AG08396 (cell line): ENCODE measurements at places on chromosomes 13 and 19.
A peak's percentile ranks its signal among the peaks of the same experiment; 100 is the strongest.

GRCh38 chr19:55694656-55695491 lies 19.8 kb downstream of the EPN1 start:
- no peak for DNase-seq

GRCh38 chr19:51422053-51422448 lies 4.6 kb upstream of the SIGLEC10 start:
- DNase-seq = peak; percentile 93

DNA sequence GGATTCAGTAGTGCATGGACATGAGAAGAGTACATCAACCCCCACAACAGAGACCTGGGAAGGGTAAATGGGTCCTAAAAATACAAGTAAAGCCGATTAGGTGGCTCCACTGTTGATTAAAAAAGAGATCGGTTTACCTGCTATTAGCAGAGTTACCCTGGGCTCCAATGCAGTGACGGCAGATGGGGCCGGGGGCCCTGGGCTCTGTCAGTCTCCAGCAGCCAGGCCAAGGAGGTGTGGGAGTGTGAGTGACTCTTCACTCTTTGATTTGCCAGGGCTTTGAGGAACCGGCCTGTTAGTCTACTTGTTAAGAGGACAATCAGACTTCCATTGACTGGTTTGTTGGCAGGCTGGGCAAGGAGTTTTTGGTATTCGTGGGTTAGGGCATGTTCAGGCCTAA lies 1368.7 kb downstream of the UQCRFS1 start:
- DNase-seq = no peak

DNA sequence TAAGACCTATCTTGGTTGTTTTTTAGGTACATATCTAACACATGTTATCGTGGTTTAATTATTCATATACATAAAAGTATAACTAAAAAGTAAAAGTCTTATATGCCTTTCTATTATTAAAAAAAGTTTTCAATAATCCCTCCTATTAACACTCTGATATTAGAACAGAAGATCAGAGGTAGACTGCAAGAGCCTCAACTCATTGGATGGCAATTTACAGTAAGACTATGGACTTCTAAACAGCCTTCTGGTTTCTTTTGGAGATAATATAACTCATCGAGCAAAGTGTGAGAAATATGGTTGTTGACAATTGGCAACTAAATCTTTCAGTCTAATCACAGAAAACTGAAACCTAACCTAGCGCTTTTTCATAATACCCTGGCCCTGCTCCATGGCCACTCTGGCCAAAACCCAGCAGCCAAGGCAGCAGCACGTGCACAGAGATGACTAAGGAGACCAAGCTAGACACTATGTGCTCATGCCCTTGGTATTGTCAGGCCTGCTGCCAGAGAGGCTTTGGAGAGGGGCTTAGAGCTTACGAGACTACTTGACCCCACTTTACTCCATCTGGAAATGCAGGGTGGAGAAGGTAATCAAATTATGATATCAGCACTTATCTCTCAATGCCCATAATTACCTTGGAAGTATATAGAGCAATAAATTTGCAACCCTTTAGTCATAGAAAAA lies 40.6 kb upstream of the EEF1AKMT1 start:
- DNase-seq = peak; percentile 83

- DNase-seq = no peak
Observed at GRCh38 chr13:72204291-72204690, 337.3 kb upstream of the DACH1 start.

GRCh38 chr13:54676526-54677113 lies 1648.0 kb downstream of the OLFM4 start:
- DNase-seq = no peak

DNA sequence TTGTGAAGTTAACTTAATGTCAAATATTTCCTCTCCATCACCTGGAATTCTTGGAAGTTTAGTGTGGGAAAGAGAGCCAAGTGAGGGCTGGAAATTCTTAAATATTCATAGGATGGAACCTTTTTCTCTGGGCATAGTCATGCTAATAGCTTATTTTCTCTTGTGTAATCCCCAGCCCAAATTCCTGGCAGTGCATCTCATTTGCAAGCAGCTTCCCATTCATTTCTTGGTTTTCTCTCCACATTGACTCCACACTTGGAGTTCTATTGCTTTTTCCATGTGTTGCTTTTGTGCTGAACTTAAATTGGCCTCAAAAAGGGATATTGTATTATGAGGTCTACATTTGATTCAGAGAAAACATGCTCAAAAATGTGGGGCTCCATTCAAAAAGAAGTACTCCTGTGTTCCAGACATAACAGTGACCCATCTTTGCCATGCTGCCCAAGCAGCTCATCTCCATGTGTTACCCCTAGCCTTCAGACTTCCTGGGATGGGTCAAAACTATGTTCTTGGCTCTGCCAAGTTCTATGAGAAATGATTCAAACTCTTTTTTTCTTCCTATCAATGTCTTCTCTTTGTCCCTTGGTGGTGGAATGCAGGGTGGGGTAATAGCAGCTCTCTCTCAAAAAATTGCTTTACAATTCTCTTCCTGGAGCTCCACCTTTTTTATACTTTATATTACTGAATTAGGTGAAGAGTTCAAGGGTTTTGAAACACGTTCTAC lies 2471.5 kb downstream of the PCDH9 start:
- DNase-seq = no peak

- DNase-seq = peak; percentile 4
Observed at GRCh38 chr13:39692660-39693438, 37.4 kb downstream of the COG6 start.

DNA sequence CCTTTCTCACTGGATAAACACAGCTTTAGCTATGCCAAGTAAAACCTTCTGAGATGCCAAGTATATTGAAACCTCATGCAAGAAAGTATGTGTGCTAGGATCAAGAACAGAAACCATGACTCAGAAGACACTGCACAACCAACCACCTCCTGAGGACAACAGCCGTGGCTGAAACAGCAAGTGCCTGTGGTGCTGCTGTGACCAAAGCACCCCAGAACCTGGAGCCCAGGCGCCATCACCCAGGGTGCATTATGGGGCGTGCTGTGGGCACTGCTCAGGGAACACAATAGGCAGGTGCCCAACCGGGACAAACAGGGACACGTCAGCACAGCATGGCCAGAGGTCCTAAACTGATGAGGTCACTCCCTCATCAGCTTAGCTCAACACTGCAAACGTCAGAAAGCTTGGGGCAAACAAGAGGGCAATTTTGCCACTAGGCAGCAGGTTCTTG lies 101.3 kb upstream of the SLC15A1 start:
- DNase-seq = peak; percentile 39

GRCh38 chr13:112792511-112792910 lies 102.7 kb downstream of the ATP11A start:
- DNase-seq = no peak

GRCh38 chr19:30097746-30098280 lies 155.8 kb downstream of the URI1 start:
- no peak for DNase-seq

DNA sequence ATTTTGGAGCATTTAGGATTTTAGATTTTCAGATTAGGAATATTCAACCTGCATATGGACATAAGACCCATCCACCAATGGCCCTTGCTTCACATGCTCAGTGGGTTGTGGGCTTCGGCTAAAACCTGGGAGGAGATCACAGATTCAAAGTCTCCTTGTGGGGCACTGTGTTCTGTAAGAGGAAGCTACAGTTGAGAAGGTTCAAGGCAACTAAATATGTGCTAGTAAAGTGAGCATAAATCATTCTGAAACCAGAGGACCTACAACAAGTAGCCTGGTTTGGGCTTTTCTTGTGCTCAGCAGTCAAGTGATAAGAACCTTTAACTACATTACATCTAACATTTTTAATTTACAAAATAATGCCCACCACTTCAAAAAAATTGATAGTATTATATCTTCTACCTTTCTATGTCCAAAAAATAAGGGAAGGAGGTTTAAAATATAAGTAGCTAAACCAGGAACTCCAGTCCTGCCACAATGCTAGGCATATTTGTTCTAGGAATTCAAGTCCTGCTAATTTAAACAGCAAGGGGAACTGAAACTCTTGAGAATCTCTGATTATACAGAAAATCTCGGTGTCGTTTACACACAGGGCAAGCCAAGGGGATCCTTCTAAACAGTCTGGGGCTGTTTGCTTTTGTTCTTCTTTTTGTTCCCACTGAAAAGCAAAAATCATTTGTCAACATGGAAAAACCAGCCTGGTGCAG lies 36.6 kb downstream of the FOXO1 start:
- DNase-seq = no peak

- DNase-seq = no peak
Observed at GRCh38 chr13:34208336-34208735, 390.4 kb downstream of the RFC3 start.

- DNase-seq = peak; percentile 61
Observed at GRCh38 chr19:19461671-19462622, 53.4 kb downstream of the TSSK6 start.

GRCh38 chr13:113170511-113170910 lies 12.1 kb downstream of the PROZ start:
- no peak for DNase-seq

GRCh38 chr19:7507884-7508283 lies 8.0 kb upstream of the ZNF358 start:
- peak; percentile 92 for DNase-seq

- DNase-seq = no peak
Observed at GRCh38 chr13:21240586-21240985, 64.1 kb downstream of the MRPL57 start.

DNA sequence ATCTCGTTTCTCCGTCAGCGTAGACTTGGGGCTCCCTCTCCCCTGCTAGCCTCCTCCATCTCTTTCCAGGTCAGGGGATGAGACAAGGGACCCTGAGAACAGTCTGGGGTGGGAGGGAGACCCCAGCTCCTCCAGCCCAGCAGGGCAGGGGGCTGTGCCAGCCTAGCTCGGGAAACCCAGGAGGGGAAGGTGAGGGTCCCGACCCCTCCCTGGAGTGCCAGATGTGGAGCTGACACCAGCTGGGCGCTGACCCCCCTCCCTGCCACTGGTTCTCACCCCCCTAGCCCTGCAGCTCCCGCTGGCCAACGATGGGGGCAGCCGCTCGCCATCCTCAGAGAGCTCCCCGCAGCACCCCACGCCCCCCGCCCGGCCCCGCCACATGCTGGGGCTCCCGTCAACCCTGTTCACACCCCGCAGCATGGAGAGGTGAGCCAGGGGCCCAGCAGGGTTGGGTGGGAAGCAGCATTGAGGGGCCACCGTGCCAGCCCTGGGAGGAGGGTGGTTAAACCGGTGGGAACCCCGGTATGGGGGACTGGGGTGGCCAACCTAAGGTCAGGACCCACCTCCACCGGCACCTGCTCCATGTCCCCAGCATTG lies 5.1 kb upstream of the TGFBR3L start:
- no peak for DNase-seq

DNA sequence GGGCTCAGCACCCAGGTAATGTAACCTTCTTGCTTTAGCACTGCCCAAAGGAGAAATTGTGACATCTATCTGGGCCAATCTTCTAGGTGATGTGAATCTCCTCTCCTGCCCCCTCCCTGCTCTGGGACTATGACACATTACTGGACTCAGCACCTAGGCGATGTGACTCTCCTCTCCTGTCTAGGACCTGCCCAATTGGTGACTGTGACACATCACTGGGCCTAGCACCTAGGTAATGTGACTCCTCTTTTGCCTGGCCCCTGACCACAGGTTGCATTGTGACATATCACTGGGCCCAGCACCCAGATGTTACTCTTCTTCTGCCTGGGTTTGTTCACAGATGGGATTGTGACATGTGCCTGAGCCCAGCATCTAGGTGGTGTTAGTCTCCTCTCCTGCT lies 45.0 kb downstream of the ZNF85 start:
- DNase-seq = no peak

DNA sequence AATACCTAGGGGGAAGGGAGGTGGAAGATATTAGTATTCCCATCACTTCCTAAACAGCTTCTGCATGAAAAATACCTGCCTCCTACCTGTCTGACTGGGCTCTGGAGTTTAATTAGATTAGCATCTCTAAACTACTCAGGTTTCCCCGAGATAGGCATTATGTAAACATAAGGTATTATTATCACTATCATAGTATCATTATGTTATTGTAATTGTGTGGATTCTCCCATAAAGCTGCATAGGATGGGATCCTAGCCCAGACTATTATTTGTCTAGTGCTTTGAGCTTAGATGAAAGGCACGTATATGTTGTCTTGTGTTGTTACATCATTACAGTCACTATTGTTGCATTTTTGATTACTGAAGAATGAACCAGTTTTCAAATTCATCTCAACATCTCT lies 115.2 kb upstream of the SOX21 start:
- no peak for DNase-seq

GRCh38 chr13:62243106-62243505 lies 827.5 kb upstream of the PCDH20 start:
- DNase-seq = no peak

- DNase-seq = no peak
Observed at GRCh38 chr19:2865334-2866100, 1.6 kb upstream of the ZNF556 start.

- DNase-seq = no peak
Observed at GRCh38 chr13:43895940-43896339, 16.2 kb downstream of the LACC1 start.

DNA sequence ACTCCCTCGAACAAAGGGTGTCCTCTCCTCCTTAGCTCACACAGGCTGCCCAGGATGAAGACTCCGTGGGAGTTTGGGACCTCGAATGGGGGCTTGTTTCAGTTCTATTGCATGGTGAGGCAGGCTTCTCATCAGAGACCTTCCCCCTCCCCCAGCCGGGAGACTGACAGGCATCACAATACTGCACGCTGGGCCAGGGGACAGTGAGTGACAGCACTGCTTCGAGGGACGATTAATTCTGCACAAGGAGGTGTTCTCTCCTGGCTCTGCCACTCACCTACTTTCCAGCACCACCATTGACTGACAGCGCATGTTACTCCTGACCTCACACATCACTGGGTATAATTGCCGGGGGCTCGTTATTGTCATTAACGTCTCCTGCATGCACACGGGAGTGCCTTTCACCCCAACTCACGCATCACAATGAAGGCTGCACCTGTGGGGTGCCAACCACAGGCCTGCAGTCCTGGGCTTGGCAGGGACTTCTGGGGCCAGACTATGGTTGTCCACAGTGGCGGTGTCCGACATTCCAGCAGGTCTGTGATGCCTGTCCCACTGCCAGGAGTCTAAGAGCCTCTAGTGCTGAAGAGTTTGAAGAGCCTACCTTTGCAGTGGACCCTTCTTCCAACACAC lies 412.2 kb upstream of the TSHZ3 start:
- DNase-seq = no peak

GRCh38 chr13:101018720-101019119 lies 344.1 kb upstream of the TMTC4 start:
- peak; percentile 68 for DNase-seq

DNA sequence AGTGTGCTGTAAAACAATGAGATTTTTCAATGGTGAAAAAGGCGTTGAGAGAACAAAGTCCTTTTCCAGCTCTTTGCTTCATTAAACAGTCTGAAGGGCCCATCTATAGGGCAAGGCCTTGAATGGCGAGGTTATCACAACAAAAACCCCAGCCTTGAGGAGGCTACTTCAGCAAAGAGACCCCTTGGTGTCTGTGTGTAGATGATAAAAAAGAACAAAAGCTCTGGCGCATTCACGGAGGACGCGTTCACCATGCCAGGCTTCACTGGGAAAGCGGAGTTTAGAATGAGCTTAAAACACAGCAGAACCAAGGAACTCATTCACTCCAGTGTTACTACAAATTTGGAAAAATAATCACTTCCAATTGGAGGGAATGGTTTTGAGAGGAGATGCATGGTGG lies 530.0 kb upstream of the ARGLU1 start:
- DNase-seq = no peak

GRCh38 chr13:20090349-20090748 lies 70.5 kb downstream of the GJA3 start:
- no peak for DNase-seq
